ENCODE measurements at places on chromosomes 3 and 15.

- DNase-seq: no peak
These were observed 57.8 kb downstream of the NCEH1 start for GRCh38 chr3:172653004-172653572.

DNA sequence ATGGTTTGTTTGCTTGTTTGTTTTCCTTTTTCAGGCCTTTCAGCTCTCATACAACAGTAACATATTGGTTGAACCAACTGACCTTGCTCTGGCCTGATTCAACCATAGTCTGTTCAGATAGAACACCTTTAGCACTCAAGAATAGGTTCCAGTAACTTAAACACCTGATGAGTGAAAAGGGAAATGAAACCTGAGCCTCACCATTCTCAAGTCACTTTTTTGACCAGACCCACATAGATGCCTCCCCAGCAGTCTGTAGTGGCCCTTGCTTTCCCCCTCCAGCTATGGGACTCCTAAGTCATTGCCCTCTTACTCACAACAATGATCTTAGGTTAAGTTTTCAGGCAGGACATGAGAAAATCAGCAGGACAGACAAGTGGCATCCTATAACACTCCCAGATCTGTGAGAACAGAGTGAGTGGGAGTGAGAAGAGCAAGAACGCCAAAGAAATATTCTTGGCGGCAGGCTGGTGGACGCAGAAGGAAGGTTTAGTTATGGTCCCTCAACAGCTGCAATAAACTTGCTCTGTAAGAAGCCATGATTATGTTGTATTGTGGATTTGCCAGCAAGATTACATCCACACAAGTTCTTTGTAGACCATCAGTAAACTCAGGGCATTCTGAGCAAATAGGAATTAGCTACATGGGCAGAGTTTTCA, 367.5 kb downstream of the MECOM start:
- DNase-seq: no peak

DNA sequence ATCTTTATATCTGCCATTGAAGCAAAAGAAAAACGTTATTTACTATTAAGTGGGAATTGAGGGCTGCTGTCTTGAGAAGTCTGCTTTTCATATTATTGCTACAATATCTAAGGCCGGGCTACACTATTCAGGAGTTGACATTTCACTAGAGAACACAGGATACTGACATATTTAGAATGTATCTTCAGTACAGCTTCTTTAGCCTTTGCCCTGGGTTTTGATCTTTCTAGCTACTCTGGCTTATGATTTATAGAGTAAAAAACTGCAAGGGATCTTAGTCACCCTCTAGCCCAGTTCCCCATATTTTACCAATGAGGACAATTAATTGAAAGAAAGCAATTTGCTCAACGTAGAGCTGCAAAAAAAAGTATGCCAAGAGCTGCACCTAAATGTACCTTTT, 307.4 kb upstream of the DPPA4 start:
- DNase-seq: no peak

GRCh38 chr3:194130807-194131589, 5.0 kb upstream of the HES1 start:
- DNase-seq: no peak

GRCh38 chr3:178868681-178869080, 202.9 kb downstream of the ZMAT3 start:
- no peak for DNase-seq

DNA sequence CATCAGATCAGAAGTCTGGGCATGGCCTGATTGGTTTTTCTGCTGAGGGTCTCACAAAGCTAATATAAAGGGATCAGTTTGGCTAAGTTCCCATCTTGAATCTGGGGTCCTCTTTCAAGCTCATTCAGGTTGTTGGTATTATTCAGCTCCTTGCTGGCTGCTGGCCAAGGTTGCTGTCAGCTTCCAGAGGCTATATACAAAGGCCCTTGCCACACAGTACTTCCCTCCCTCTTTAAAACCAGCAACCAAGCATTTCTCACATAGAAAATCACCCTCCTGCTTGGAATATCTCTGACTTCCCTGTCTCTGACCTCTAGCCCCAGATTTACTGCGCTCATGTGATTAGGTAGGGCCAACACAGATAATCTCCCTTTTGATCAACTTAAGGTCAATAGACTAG, 442.9 kb downstream of the ERC2 start:
- no peak for DNase-seq

GRCh38 chr3:45807133-45807532, 10.8 kb upstream of the SLC6A20 start:
- no peak for DNase-seq

DNA sequence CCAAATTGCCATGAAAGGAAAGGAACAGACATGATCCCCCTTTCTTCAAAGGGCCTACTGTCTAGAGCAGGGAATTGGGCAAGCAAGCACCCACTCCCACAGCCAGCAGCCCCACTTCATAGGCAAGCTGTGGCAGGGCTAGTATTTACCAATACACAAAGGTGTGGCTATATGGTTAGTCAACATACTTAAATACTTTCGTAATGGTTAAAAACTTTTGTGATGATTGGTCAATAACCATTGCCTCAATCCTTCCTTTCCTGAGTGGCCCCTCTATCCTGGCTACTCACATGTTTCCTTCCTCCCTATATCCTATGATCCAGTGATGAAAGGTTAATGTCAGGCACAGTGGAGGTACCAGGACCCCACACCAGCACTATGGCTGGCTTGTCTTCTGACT, 30.1 kb upstream of the ARL8B start:
- no peak for DNase-seq

- DNase-seq: no peak
These were observed 109.7 kb upstream of the ALDH1A3 start for GRCh38 chr15:100769975-100770340.

DNA sequence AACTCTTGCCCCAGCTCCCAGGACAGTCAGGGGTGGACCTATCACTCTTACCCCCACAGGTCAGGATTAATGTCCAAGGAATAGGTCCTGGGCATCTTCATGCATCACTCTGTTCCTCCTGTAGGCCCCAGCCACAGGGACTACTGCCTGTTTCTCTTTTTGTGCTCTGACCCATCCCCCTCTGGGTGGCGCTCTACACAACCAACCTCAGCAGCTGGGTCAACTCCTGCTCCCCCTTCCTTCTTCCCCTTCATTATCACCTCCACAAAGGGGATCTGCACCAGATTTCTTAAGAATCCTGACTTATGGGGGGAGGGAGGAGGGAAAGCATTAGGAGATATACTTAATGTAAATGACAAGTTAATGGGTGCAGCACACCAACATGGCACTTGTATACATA, 12.2 kb upstream of the TRANK1 start:
- DNase-seq: no peak

DNA sequence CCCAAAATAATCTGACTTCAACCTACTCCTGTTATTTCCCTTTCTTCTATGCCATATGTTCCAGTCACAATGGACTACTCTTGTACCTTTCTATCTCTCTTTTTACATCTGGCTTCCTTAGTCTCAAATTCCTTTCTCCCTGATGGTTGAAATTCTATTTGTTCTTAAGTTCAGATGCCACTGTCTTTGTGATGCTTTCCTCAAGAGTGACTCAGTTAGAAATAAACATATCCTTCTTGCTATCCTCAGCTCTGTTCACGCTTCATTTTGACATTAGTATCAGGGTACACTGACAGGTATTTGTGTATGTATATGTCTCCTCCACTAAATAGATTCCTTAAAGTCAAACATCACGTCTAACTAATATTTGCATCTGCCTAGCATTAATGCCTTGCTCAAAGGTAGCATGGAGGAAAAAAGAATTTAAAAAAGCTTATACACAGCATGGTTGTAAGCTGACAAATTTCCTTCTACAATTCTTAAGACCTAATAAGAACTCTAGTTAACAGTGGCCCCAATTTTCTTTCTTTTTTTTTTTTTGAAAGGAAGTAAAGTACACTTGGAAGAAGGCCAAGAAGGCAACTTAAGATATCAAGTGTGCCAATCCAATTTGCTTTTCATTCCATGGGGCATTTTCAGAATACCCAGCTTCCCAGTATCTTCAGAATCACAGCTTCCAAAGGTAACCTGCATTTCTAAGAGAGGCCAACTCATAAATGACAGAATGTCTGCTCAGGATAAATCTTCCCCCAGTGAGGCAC, 58.0 kb downstream of the CHAC1 start:
- DNase-seq: no peak

DNA sequence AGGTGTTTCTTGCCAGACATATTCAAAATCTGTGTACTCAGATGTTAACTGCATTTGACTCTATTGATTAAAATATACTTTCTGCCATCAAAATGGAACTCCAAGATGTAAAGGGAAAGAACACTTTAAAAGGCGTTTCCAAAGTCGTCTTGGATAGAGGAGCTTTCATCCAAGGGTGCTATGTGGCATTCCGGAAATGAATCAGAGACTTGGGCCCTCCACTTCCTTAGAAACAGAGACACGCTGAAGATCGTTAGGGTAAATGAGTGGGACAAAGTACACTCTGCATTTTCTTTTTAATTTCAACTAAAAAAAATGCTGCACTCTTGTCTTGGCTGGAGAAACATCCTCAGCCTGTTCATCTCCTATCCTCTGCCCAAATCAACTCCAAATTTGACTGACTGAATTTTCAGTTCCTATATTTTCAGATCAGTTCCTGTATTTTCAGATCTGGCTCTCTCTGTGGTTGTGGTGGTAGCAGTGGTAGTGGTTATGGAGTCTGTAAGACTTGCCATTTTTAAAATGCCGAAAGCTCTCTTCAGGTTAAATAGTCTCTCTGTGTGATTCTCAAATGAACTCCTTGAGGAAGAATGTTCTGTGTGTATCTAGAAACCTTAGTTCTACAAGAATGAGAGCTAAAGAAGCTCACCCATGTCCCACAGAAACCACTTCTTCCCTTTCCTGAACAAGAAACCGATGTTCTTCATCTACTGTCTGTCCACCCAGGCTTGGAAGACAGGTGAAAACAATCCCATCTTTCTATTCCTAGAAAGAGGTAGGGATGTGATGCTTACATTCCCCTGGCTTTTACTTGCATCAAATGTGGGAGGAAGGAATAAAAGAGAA, 156.8 kb upstream of the ICE2 start:
- no peak for DNase-seq

DNA sequence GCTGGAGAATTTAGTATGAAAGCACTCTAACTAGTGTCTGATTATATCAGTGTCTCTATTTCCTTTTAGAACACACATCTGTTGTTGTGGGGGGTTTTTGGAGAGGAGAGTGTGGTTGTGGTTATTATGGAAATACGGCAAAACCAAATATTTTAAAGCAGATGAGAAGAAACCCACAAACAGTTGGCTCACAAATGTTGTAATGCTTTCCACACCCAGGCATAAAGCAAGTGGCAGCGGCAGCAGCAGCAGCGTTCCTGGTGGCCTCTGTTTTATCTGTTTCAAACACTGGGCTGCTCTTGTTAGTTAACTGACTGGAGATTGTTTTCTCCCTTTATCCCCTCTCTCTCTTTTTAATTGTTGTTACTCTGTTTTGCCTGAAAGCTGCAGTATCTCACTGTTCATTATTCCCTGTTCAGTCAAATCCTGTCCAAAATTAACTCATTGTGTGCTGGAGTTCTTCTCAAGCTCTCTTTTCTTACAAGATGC, 1045.5 kb upstream of the NR2F2 start:
- no peak for DNase-seq

DNA sequence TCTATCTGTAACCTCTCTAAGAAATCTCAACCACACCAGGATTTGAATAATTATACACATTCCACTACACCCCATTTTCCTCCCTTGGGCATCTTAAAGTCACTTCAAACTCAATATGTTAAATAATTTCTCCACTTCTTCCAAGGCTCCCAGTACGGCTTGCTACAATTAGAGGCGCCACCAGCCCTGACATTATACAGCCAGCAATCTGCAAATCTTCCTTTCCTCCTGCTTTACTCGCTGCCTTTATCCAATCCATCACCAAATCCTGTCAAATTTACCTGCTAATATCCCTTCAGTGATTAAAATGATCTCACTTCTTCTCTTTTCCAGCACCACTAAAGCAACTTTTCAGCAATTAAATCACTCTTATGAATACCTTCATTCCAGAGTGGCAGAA, 13.9 kb downstream of the WWTR1 start:
- DNase-seq: no peak

DNA sequence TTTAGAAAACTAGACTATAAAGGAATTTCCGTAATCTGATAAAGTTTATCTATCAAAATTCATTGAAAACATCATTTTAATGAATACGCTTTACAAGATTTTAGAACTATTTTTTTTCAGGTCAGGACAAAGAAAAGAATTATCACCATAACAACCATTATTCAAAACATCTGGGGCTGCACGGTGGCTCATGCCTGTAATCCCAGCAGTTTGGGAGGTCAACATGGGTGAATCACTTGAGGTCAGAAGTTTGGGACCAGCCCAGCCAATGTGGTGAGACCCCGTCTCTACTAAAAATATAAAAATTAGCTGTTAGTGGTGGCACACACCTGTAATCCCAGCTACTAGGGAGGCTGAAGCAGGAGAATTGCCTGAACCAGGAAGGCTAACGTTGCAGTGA, 260.4 kb downstream of the WNT5A start:
- no peak for DNase-seq

GRCh38 chr3:21879184-21879886, 128.3 kb upstream of the ZNF385D start:
- no peak for DNase-seq

GRCh38 chr15:52505151-52505550, 23.5 kb downstream of the MYO5A start:
- no peak for DNase-seq

GRCh38 chr3:184717399-184717983, 5.6 kb upstream of the MAGEF1 start:
- DNase-seq: no peak

DNA sequence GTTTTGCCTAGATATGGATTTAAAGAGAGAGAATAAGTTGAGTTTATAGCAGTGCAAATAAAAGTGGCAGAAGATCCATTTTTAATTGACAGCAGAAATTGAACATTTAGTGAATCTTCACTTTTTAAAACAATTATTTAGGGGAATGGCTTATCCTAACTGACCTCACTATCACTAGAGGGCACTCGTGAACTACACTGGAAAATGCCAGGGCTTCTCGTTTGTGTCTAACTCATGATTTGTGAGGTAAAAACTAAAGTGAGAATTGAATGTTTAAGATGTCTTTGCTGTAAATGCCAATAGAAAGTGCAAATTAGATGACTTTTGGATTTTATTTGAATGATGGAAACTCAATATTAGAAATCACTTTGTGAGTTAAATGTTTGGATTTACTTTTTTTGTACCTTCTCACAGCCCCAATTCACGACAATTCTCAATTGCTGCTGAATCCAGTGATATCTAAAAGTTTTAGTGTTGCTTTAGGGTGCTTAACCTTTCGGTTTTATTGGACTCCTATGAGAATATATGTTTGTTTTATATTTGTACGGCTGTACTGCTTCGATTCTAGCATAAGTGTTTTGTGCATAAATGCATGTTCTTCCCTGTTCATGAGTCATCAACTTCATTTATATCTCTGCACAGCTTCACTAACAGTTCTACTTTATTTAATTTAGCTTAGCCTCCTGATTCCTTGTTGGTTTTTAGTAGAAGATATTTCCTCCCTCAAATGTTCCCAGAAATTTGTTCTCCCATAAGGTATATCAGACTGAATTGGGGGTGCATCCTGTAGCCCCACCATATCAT, 462.1 kb downstream of the MFSD1 start:
- DNase-seq: no peak

- no peak for DNase-seq
These were observed 103.2 kb downstream of the CHL1 start for GRCh38 chr3:299590-300301.

All from CD4-positive, alpha-beta T cell treated with Interleukin-2 at 100 ng/mL for 4 hours (primary cell).